KBM-7 (cell line): ENCODE measurements at places on chromosomes 12 and 14.

DNA sequence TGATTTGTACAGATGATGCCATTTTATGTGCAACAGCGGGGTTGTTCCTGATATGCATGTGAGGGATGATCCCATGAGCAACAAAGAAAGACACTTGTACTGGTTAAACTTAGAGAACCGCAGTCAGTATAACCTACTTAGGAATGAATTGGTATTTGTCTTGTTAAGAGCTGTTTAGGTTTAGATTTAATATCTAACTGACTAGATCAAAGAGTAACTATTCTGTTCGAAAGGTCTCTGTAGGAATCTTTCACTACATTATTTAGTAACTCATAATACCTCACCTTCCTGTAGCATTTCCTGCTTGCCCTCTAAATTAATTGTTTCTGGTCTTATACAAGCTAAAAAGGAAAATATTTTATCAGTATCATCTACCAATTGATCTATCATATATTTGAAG lies 350.4 kb downstream of the TRHDE start:
- DNase-seq, result no peak

GRCh38 chr12:76288218-76288617 lies 60.0 kb downstream of the BBS10 start:
- no peak for DNase-seq

DNA sequence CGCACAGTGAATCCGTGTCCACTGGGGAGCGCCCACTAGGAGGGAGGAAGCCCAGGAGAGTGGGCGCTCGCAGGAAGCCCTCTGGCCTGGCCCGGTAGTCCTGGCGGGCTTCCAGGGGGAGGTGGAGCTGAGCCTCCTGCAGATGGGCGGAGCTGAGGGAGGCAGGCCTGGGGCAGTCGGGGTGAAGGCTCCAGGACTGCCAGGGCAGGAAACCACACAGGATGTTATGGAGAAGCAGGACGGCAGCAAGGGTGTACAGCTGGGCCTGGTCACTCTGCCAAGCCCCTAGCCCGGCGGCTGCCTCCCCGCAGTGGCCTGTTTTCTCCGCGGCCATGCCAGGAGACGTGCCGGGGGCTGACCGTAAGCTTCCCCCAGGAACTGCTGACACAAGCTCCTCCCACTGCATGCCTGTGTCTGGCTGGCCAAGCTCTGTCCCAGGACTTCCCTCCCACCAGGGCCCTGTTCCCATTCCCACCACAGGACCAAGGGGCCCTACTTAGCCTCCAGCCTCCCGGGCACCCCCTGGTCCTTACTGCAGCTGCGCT lies 143.4 kb upstream of the C14orf180 start:
- peak; percentile 32 for DNase-seq

GRCh38 chr14:86796221-86797074 lies 1196.5 kb downstream of the GALC start:
- DNase-seq, result no peak

DNA sequence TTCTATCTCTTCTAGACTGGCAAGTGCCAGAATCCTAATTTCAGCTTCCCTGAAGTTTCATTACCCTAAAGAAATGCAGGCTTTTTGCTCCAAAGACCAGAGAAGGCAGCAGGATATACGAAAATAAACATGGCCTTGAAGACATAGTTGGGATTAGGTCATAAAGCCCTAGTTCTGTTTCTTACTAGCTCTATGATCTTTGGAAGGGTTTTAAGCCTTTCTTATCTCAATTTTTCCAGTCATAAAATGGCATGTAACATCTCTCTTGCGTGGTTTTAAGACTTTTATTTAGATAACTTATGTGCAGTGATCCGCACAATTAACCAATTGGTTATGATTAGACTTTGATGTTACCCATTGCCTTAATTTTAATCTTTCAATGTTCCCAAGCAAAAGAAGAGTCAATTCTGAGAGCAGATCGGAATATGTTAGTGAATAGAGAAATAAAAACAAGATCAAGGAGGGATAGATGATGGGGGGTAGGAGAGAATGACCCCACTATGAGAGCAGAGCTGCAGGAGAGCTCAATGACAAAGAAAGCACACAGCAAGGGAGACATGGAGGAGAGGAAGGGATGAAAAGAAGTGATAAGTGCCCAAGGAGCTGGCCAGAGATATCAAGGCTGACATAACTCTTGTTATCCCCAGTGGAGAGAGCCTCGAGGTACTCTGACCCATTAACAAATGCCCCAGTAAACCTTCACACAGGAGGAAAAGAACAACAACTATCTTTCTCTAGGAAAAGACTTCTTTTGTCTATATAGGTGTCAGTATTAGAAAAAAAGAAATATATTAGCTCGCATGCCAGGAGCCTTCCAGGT lies 53.0 kb upstream of the ANP32D start:
- DNase-seq, result no peak

- DNase-seq, result no peak
Measured at GRCh38 chr14:58769011-58769643, 131.4 kb downstream of the DACT1 start.

DNA sequence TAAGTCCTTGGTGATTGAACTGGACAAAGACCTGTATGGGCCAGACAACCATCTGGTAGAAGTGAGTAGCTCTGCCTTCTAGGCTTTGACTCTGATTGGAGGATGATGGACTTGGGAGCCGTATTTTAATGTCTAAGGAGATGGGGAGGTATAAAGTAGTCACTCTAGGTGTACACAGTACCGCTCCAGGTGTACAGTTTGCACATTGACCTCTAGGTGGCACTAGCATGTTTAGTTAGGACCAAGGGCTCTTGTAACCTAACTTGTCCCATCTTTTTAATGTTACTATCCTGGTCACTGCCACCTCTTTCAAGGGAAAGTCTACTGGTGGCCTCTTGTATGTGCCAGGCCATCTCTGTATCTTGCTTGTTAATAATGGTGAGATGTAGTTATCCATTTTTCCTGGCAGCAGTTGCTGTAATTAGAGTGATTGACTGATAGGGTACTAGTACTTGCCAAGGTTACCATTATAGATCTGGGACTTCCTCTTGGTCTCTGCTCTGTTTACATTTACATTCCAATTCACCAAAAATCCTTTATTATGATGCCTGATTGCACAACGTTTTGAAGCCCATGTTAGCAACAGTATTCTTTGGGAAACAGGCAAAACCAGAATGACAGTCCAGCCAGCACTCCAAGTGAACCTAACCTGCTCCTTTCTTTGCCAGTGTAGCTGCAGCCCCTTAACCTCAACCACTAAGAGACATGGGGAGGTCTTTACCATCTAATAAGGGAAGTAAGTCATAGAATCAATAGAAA lies 3.6 kb downstream of the SMARCD1 start:
- DNase-seq, result peak; percentile 70

DNA sequence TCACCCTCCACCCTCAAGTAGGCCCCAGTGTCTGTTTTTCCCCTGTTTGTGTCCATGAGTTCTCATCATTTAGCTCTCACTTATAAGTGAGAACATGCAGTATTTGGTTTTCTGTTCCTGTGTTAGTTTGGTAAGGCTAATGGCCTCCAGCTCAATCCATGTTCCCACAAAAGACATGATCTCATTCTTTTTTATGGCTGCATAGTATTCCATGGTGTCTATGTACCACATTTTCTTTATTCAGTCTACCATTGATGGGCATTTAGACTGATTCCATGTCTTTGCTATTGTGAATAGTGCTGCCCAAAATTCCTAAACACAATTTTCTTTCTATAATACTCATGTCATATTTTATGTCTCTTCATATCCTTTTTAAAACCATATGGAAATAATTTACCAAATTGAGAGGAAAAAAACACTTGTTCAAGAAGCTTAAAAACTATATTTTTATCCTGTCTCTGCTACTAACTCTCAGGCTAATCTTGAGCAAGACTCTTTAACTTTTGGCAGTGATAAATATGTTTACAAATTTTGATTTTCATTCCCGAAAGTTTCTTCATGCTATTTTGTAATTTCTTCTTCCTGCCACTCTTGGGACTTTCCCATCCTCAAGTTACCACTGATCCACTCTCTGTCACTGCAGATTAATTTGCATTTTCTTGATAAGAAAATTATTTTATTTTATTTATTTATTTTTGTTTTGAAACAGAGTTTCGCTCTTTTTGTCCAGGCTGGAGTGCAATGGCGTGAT lies 28.0 kb upstream of the OSBPL8 start:
- no peak for DNase-seq

DNA sequence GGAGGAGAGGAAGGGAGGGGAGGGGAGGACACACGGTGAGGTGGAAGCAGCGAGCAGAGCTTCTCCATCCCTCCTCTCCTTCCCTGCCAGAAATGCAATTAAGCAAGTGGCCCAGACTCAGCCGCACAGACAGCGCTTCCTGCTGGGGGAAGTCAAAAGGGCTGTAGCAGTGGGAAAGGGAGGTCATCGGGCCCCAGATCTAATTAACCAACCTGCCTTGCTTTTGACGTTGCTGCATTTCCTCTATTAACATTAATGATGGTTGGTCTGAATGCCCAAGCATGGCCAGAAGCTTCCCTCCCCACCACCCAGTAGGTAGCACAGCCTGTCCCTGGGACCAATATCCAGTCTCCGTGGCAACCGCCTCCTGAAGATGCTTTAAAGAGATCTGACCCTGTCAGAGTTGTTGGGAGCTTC lies 4.6 kb upstream of the NGB start:
- DNase-seq, result no peak
